ENCODE measurements at places on chromosomes 13 and 19.

DNA sequence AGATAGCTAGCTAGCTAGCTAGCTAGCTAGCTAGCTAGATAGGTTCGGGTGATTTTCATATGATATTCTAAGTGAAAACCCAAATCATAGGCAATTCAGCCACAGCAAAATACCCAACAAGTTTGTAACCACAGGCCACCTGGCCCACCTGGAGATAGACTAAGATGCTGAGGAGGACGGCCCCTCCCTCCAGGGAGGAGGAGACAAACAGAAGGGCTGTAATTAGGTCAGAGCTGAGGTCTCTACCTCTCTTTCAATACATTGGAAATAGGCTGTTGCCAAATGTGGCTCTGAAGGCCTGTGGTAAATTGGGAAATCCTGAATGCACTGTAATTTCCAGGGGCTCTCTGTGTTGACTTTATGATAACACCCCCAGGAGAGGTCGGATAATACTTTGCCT lies 382.2 kb downstream of the FGF9 start:
- no peak for DNase-seq

DNA sequence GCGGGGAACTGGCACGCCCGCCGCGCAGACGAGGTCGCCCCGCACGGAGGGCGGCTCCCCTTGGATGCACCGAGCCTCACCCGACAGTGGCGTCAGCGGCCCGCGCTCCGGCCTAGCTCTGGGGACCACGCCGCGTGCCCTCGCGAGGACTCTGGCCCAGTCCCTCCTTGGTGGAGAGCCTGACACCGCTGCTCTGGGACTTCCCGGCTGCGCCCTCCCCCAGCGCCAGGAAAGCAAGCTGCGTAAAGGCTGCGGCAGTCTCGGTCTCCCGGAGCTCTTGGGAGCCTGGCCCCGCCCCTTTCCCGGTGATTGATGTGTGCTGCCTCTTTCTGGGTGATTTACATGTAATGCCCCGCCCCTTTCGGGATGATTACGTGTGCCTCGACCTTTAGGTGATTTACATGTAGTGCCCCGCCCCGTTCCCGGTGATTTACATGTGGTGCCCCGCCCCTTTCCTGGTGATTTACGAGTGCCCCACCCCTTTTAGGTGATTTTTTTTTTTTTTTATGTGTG lies at the start of gene LENG9:
Gene LENG9, minus strand, starts transcription at position 248 of the 513 bp plus-strand sequence. CDS start 252 bp downstream, outside the sequence.
- DNase-seq: peak; percentile 97

GRCh38 chr19:7349231-7349591 lies 474 bp downstream of the ARHGEF18 start:
- no peak for DNase-seq

GRCh38 chr19:19226663-19227062 lies 14.9 kb downstream of the NCAN start:
- no peak for DNase-seq

- DNase-seq: no peak
Measured at GRCh38 chr13:44236370-44236769, 137.3 kb upstream of the SERP2 start.

GRCh38 chr19:34918190-34918589 lies 8.5 kb upstream of the ZNF30 start:
- DNase-seq: no peak

GRCh38 chr19:49014123-49014869 lies 2.6 kb downstream of the LHB start:
- DNase-seq: no peak
